ENCODE measurements at places on chromosomes 16 and 17. TPM values are rescaled to one million over a fixed set of nuclear protein-coding genes. Genes with fewer than 3 reads are reported as not detected.

- DNase-seq: peak; percentile 57
These were observed 761 bp downstream of the GAN start for GRCh38 chr16:81315271-81316175.

GRCh38 chr17:75864448-75864871 is 9.3 kb upstream of the WBP2 start:
- peak; percentile 85 for DNase-seq

DNA sequence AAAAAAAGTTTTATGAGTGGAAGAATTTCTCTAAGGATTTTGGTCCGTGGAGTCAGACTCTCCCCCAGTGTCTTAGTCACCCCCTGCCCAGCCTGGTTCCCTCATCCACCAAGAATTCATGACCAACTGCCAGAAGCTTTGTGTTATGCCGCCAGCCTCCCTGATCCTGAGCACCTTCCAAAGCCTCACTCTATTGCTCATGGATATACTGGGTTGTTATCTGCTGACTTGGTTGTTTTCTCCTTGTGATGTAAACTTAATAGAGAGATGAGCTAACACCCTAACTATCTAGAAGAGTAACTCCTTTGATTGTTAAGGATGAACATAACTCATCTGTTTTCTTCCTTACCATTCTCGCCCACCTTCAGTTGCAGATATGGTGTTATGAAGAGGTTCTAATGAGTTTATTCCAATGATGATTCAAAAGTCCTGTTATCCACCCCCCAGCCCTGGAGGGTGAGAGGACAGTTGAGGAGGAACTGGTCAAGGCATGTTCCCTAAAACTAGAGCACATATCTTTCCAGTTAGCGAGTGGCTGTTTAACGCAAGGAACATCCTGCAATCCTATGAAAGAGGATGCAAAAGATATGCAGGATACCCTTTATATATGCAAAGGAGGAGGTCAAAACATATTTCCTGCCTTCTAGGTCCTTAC is 1.5 kb upstream of the PSMD3 start:
- no peak for DNase-seq

- no peak for DNase-seq
These were observed 15.9 kb upstream of the SLC12A3 start for GRCh38 chr16:56848955-56849689.

- DNase-seq: no peak
These were observed 27.6 kb downstream of the RMI2 start for GRCh38 chr16:11372829-11373306.

GRCh38 chr16:50396761-50397535 is 28.2 kb upstream of the BRD7 start:
- DNase-seq: no peak

GRCh38 chr17:6066183-6066948 is 3.8 kb upstream of the WSCD1 start:
- no peak for DNase-seq

DNA sequence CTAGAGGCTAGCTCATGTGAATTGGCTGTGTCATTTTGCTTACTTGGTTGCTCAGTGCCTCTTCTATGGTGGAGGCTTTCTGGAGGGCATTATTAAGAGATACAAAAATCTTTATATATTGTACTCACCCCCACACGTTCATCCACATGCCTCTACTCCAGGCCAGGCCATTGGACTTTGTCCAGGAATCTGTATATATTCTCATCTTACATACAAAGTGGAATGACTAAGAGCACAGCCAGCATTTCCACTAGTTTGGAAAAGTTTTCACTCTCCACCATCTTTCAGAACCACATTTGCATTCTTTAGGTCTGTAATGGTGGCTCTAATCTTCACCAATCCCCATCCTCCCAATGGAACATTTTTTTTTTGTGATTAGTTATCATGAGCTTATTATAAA is 4.8 kb upstream of the GLG1 start:
- no peak for DNase-seq

DNA sequence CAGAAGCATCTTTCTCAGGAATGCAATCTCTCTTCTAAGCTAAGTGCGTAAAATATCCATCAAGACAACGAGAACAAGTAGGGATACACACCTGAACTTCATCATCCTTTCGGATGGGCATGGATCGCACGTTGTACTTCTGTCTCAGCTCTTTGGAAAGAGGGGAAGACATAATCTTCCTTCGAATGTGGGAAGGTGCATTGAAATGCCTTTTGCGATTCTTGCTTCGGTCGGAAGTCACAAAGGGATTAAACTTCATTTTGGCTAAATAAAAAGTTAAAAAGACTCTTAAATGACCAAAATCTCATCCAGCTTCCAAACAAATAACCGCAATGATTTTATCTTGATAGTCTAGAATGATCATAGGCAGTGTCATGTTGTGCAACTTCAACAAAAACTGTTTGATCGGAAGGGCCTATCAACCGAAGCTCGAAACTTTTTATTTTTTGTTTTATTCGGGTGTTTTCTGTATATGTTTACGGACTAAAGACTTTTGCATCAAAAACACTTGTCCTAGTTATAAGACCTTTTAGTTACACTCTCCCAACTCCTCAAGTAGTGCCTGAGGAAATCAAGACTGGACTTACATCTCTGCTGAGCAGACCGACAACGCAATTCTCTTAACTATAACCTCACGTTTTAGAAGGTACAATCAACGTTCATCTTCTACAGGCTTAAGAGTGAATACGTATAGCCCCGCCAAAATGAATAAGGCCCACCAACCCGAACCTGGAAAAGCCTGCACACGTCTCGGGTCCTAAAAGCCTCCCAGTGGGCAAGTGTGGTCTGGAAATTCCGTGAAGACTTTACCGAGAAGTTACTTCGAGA is 727 bp downstream of the RPL26 start:
- no peak for DNase-seq

- peak; percentile 82 for DNase-seq
These were observed 260.1 kb downstream of the PARN start for GRCh38 chr16:14369734-14370598.

DNA sequence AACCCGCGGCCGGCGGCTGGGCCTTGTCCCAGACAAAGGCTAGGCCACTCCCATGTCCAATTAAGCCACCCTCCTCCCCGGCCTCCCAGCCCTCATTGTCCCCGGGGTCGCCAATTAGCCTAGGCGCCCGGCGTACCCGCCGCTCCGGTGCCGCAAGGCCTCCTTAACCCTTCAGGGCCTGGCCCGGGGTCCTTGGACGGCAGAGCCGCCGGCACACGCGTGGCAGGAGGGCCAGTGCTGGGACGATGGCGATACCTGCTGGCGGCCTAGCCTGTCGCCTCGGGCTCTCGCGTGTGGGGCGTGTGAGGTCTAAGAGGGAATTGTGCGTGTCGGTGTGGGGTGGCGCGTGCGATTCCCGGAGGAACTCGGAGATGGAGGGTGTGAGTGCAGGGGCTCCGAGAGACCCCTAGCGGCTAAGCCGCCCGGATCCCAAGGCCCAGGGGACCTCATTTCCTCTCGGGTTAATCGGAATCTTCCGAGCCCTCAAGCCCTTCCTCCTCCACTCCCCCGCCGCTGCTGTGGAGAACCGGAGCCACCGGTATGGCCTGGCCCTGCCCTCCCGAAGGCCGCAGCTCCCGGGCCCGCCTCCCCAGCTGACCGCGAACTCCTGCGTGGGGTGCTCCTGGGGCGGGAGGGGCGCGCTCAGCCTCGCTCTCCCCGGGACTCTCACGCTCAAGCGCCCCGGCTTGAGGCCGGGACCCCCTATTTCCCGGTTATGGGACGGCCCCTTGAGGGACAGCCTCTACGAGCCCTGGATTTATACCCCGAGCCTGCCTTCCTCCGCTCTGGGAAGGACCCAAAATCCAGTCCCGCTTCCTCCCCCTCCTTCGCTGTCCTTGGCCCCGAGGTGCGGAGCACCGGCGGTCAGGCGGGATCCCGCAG is 11.9 kb downstream of the TBX2 start:
- peak; percentile 65 for DNase-seq

GRCh38 chr17:59757470-59757869 is 50.0 kb downstream of the VMP1 start:
- DNase-seq: no peak

DNA sequence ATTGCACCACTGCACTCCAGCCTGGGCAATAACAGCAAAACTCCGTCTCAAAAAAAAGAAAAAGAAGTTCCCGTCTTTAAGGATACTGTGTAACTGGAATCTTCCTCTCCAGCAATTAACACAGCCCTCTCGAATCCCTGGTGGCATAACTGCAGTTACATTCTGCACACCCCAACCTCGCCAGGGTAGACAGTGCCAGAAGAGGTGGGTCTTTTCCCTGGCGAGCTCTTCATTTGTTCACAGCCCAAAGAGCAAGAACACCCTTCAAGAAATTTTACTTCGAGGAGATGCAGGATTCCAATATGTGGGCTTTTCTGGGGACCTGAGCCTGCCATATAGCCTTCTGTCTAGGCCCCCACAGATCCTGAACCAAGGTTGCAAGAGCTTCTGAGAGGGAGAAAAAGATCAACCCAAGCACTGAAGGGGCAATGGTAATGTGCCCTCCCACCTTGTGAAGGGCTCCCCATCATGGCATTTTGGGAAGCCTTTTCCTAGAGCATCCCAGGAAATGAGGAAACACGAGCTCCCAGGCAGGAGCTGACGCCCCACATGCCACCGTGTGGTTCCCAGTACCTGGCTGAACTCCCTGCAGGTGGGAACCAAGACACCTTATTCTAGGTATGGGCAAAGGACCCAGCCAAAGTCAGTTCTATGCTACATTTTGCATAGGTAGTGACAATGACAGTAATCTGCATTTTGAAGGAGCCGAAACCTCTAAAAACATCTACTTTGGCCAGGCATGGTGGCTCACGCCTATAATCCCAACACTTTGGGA is 26.9 kb downstream of the TK2 start:
- DNase-seq: no peak

DNA sequence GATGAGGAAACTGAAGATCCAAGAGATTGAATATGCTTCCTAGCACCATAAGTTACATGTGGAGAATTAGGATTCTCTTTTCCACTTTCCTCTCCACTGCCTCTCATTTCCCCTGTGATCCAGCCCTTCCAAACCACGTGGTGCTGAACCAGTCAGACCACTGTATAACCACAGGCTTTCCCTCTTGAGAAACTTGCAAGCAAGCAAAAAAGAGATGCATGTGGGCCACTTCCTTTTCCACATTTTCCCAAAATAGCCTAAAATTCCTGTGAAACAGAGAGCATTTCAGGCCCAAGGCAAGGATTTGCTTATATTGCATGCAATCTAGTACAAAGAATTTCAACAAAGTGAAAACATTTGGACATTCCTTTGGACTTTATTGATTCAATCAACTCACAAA is 59.3 kb upstream of the KSR1 start:
- no peak for DNase-seq

DNA sequence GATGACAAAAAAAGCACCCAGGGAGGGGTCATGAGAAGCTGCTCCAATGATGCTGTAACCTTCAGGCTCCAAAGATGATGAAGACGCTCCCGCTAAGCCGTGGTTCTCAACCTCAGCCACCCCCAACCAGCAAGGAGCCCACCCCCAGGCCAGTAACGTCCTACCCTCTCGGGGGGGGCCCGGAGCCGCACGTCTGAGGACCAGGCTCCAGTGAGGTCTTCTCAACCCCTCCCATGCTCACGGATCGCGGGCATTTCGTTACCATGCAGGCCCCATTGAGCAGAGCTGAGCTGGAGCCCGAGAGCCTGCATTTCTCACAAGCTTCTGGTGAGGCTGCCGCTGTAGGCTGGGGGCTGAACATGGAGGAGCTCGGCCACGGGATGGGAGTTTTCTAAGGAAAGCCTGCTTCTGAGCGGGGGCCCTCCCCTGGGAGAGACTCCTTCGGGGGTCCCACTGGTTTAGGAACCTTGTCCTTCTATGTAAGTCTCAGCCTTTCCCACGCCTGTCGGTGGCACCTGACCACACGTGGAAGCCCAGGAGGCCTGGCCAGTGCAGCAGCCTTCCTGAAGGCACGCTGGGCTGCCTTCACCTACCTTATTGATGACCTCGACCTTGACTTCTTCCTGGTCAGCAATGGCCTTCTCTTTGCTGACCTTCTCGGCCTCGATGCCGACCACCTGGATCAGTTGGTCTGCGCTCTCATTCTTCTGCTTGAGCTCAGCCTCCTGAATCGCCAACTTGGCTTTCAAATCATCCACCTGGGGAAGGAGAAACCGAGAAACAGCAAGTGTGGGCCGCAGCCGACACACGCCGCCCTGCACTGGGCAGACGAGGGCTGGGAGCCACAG is 82.7 kb downstream of the PGS1 start:
- peak; percentile 56 for DNase-seq

- DNase-seq: no peak
These were observed 236.0 kb downstream of the MRTFB start for GRCh38 chr16:14307059-14307526.

DNA sequence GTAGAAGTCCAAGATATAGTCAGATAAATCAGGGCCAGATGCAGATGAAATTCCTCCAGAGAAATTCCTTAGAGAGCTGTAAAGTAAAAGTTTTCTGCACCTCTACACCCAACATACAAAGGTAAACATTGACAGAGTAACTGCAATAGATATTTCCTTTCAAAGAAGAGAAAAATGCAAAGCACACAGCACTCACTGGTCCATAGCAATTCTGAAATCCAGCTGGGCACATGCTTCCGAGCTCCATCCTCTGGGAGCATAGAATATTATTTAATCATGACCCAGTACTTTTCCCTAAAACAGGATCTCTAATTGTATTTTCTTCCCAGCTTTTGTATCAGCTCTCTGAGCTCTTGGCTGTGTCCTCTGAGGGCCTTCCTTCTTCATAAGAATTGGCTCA is 239.5 kb upstream of the IRX3 start:
- no peak for DNase-seq

GRCh38 chr17:45991341-45991740 is 7.7 kb upstream of the STH start:
- DNase-seq: no peak

DNA sequence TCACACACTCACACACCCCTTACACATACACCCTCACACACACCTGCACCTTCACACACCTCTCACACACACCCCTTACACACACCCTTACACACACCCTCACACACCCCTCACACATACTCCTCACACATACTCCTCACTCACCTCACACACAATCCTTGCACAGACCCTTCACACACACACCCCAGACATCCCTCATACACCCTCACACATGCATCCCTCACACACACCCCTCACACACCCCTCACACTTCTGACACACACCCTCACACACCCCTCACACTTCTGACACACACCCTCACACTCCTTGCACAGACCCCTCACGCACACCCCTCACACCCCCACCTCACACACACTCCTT is 23.9 kb downstream of the C17orf67 start:
- no peak for DNase-seq

DNA sequence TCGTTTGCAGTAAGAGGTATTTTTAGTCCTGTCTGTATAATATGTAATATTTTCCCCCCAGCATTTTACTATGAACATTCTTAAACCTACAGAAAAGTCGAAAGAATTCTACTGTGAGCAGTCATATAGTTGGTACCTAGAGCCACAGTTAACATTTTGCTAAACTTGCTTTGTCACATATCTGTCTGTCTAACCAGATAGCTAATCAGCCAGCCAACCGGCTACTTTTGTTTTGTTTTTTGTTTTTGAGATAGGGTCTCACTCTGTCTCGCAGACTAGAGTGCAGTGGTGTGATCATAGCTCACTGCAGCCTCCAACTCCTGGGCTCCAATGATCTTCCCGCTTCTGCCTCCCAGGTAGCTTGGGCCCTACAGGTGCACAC is 73.3 kb downstream of the ABCC1 start:
- DNase-seq: no peak

GRCh38 chr17:80472996-80473395 is 3.4 kb downstream of the NPTX1 start:
- DNase-seq: peak; percentile 40

The TOM1L1 gene
- 8.4 TPM for total RNA-seq

The TNFSF13 gene
- total RNA-seq: 19.9 TPM

The MILR1 gene
- total RNA-seq: 5.6 TPM

The PPM1E gene
- total RNA-seq: 2.2 TPM

Data from right cardiac atrium (tissue), 5 donors.